Brain microvascular endothelial cell (primary cell): ENCODE measurements at places on chromosomes 4 and X.
A peak's percentile ranks its signal among the peaks of the same experiment; 100 is the strongest.

GRCh38 chrX:53253293-53254020 lies 27.9 kb downstream of the IQSEC2 start:
- DNase-seq = no peak

DNA sequence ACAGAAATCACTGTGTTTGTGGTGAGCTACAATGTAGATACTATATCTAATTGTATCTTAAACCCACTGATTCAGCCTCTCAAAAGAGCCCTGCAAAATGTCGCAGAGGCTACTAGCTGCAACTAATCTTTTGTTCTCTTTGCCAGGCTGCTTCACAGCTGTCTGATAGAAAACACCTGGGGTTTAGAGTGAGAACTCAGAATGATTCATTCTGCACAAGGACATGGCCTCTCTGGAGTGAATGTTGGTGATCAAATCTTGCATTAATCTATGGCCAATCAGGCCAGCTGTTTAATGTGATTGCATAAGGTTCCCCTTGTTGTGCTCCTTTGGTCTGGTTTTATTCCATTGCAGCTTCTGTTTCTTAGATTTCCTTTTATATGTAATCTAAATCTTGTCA lies 100.3 kb downstream of the EMCN start:
- DNase-seq = no peak

DNA sequence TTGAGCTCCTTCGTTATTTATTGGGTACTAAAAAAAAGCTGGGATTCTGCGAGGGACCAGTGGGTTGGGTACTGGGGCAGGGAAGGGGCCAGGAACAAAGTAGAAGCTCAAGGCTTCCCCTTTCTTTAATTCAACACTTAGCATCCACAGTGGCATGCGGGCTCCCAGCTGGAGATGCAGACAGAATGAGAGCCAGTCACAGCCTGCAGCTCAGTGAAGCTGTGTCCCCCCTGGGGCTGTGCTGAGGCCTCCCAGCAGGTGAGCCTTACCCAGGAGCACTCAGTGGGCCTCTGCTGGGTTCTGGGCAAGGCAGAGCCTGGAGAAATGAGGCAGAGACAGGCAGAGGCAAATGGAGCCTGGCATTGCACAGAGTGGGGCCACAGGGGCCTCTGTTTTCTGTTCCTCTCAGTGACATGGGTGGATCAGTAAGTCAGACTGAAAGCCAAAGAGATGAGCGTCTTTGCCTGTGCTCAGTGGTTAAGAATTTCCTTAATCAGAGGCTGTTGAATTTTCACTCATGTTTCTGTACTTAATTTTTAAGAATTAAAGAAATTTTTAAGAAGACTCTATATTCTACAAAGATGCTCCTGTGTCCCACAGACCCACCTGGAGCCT lies 181.4 kb upstream of the RBPJ start:
- no peak for DNase-seq

GRCh38 chrX:39850630-39851152 lies 247.1 kb downstream of the BCOR start:
- DNase-seq = peak; percentile 28

DNA sequence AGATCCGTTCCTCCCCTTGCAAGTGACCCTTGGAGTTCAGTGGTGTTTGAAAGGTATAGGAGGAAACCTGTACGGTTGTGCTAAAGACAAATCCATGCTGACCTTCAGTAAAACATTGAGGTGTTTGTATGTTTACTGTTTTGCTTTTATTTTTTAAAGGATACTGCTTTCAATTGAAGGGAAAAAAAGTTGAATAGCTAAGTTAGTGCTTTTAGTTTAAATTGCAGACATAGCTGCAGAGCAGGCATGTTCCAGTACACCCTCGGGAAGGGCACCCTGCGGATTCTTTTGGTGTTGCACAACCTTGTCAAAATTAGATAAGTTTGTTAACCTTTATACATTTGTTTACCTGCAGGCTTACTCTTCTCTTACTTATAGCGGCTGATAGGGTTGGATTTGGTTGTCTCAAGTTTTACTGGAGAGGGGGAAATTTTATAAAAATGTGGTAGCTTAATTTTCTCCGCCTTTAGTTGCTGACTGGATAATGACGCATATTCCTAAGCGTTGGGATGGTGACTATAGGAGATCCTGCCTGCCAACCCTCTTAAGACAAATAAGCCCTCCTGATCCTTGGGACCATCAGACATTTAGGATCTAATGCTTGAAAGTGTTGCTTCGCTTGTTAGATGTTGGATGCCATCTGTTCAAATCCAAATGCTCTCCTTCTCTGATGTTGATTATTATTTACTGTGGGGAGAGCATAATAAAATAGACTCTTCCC lies 2.0 kb downstream of the RAPGEF2 start:
- DNase-seq = peak; percentile 29

- DNase-seq = no peak
Observed at GRCh38 chrX:19589105-19589504, 73.8 kb upstream of the MAP3K15 start.

DNA sequence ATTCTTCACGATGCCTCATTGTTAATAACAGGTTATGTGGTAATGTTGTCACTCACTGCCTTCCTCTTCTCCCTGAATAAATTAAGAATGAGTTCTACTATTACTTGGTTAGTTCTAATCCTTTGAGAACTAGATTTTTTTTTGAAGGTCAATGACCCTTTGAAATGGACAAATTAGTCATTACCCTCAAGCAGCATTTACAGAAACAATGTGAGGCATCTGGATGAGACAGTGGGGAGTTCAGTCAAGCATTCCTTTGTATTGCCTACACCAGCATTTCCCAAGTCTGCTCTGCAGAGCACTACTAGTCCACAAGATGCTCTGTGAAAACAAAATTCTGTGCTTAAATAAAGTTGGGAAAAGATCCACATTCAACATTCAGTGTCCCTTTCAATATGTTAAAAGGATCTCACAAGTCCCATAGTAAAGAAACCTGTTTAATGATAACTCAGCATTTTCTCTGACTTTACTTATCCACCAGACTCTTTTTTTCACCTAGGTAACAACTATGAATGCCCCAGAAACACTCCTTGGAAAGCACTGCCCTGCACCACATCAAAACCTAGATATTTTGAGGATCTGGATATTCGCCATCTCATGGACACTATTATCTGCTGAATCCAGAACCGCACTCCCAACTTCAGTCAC lies 60.6 kb downstream of the CHRDL1 start:
- DNase-seq = no peak

GRCh38 chrX:85620466-85620865 lies 241.0 kb upstream of the POF1B start:
- no peak for DNase-seq

DNA sequence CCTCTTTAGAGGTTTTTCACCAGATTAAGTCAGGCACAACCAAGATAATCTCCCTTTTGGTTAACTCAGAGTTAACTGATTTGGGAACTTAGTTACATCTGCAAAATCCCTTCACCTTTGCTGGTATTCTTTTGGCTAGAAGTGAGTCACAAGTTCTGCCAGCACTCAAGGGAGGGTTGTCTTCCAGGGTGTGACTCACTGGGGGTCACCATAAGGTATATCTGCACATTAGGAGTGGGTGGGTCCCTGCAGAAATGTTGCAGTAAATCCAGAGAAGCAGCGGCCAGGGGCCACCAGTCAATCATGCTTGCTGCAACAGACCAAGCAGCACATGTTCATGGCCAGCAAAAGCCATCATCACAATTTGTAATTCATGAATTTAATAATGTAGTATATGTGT lies 59.8 kb upstream of the MAML3 start:
- DNase-seq = peak; percentile 33

GRCh38 chrX:136115904-136116297 lies 31.4 kb upstream of the FHL1 start:
- DNase-seq = no peak

- DNase-seq = no peak
Observed at GRCh38 chr4:144463896-144464295, 182.1 kb upstream of the HHIP start.

GRCh38 chrX:77788050-77788449 lies 2.0 kb upstream of the ATRX start:
- no peak for DNase-seq

- no peak for DNase-seq
Observed at GRCh38 chr4:160034501-160034900, 931.6 kb downstream of the RAPGEF2 start.

DNA sequence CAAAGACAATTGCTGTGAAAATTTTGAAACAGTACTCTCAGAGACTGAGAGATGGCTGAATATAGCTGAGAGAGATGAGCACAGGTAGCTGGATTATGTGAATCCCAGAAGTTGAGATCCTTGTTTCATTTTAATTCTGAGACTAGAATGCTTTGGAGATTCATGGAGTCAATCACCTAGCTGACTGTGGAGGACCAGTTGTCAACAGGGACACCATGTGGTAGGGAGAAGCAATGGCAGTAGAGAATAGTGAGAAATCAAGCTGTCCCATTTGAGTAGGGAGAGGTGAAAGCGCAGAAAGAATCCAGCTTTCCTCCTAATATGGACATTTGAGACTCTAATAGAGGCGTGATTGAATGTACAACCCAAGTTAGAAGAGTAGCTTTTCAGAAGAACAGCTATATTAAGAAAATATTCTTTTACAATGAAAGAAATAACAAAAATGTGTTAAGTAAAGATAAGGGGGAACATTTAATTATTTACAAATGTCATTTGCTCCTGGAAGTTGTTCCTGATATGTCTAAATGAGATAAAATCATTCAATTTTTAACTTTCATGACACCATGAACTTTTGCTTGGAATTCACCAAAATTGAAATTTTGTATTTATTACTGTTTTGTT lies 30.3 kb upstream of the GLRB start:
- DNase-seq = peak; percentile 74

GRCh38 chr4:5801696-5802095 lies 90.7 kb downstream of the EVC start:
- no peak for DNase-seq

DNA sequence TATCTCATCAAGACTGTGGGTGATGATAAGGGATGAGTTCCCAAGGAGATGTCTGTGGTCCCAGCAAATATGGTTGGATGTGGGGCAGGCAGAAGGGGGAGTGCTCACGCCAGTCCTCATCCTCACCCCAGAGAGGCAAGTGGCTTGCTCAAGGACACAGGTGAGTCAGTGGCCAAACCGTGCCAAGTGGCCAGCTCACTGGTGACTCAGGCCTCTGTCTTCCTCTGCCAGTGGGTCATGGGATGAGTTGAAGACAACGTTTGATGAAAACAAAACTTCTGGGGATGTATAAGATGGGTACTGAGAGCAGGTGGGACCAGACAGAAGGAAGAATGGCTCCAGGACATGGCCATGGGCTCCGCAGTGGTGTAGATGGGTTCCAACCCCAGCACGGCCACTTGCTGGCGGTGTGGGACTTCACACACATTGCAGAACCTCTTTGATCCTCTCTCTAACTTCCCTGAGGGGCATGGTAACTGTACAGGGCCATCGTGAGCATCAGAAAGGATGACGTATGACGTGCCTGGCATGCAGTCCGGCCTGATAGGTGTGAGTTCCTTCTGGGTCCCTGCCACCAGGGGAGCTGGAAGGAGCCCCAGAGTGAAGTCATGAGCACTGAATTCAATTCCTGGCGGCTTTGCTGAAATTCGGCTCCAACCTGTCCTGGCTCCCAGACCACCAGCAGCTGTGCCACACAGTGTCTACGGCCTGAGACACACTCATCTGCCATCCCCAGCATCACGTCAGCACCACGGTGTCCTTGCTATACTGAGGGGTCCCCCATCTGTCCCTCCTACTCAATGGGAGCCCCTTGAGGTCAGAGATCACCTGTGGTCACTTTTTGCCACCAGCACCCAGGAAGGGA lies 41.3 kb upstream of the GPR78 start:
- DNase-seq = peak; percentile 56

GRCh38 chr4:127214931-127215330 lies 417.8 kb upstream of the INTU start:
- DNase-seq = no peak

DNA sequence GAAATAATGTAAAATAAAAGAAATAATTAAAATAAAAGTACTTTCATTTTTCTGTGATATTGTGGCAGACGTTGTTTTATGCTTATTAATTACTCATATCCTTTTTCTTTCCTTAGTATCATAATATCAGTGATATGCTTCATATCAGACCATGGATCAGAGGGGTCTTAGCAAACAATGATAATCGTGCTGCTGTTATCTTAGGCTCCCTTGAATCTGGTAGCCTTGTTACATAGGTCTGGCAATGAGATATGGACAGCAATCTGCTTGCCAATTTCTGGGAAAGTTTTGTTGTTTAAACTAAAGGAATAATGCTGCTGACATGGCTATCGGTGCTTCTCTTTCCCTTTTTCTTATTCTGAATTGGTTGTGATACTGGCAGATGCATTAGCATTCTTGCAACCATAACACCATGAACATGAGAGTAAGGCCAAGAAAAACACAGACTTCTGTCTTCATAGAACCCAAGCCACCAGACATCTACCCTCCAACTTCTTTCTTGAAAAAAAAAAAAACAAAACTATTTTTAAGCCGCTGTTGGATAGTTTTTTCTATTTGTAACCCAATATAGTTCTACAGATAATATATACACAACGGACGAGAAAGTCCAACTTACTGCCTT lies 16.4 kb downstream of the EPHA5 start:
- DNase-seq = peak; percentile 28

GRCh38 chr4:148881860-148882643 lies 439.8 kb upstream of the NR3C2 start:
- no peak for DNase-seq

DNA sequence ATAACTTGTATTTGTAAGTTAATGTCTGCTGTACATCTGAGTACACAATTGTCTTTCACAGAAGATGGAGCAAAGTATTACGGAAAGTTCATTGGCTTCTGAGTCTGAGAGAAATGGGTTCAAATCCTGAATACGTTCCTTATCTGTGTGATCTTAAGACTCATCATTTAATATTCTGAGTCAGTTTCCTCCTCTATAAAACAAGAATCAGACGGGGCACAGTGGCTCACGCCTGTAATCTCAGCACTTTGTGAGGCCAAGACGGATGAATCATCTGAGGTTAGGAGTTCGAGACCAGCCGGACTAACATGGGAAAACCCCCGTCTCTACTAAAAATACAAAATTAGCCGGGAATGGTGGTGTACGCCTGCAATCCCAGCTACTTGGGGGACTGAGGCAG lies 57.8 kb downstream of the APBB2 start:
- peak; percentile 96 for DNase-seq

DNA sequence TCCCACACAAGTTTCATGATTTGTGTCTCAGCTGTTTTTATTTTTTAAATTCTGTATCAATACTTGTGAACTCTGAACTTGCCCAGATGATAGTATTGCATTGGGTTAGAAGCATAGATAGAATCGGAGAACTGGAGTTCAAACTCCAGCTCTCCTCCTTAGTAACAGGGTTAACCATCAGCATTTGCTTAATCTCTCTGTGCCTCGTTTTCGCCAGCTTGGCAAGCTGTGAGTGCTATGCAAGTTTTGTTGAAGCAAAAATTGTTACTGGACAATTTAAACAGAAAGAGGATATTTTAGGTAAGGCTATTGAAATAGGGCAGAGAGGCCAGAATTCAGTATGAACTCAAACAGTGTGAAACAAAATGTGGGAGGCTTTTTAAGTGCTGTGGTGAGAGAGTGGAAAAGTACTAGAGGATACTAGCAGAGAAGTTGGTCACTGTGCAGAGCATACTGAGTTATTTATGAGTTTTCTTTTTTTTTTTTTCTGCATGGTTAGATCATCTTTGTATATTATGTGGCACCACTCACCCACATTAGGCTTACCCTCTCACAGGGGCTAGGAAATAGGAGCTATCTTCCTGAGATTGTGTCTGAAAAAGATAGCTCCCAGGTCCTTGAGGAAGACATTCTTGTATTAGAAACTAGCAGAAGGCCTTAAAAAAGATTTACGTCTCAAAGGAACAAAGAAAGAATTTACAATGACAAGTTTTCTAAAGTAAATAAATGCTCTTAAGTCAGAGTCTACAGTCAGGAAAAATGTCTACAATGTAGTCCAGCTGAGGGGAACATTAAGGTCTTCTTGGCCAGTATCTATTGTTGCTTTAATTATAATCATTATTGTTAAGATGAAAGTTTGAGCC lies 1126.6 kb downstream of the FAT4 start:
- DNase-seq = no peak
